Gastroesophageal sphincter (tissue), 4 donors: ENCODE measurements at places on chromosomes 13 and 19. TPM values are rescaled to one million over a fixed set of nuclear protein-coding genes. Genes with fewer than 3 reads are reported as not detected.

KIR2DL3 gene
- total RNA-seq, result not detected

APOC4 gene
- total RNA-seq, result not detected

CACNG6 gene
- total RNA-seq, result not detected

ZNF358 gene
- 63.9 TPM for total RNA-seq

LILRB3 gene
- 6.8 TPM for total RNA-seq

ZNF160 gene
- total RNA-seq, result 38.9 TPM

TUBA3C gene
- total RNA-seq, result not detected

CEACAM4 gene
- total RNA-seq, result 0.93 TPM

RNASEH2B gene
- 31.6 TPM for total RNA-seq
